CD8-positive, alpha-beta memory T cell (primary cell): ENCODE measurements at places on chromosomes 7 and 10.

DNA sequence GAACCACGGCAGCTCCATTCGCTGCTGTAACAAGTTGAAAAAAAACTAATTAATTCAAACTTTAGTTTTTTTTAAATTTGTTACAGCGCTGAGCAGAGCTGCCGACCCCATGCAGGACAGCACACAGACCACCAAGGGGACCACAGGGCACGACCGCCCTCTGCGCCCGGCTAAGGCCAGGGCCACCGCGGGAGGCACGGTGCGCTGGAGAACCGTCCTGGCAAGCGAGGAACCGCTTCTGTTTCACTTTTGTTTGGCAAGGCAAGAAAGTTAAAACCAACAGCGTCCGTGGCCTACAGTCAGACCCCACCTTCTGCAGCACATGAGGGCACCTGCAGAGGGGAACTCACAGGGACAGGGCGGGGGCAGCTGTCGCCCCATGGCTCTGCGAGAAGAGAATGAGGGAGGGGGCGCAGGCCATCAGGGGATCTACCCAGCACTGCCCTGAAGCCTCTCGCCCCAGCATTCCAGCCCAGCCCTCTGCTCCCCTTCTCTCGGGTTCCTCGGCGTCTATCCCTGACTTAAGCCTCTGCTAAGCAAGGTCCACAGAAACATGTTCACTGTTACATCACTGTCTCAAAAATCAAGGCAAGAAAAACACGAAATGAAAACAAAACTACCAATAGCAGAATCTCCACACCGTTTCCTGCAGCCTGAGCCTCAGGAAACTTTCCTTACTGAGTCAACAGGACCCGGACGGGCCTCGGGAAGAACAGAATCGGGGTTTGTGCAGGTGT, 204.4 kb downstream of the DIP2C start:
- DNase-seq: no peak

GRCh38 chr10:125599194-125599593, 83.8 kb downstream of the TEX36 start:
- DNase-seq: no peak

DNA sequence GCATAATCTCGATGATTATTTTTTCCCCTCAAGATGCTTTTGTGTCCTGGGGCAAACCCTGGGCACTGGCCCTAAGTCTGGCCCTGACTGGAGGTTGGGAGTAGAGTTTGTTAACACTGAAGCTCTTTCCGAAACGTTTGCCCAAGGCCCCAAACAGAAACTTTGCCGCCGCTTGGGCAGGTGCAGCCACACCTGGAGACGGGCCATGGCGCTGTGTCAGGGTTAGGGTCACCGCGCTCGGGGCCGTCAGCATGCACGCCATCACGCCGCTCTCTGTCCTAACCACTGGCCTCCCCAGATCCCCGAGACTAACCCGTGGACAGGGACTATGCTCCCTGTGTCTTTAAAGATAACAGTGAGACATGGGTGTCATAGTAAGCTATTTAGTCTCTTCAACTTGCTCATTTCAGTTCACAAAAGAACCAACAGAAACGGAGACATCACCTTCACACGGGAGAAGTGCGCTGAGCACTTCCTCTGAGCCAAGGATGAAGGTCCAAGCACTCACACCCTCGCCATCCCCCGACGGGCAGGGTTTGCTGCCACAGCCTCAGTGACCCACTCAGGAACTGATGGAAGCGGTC, 85.3 kb upstream of the DIP2C start:
- DNase-seq: no peak

DNA sequence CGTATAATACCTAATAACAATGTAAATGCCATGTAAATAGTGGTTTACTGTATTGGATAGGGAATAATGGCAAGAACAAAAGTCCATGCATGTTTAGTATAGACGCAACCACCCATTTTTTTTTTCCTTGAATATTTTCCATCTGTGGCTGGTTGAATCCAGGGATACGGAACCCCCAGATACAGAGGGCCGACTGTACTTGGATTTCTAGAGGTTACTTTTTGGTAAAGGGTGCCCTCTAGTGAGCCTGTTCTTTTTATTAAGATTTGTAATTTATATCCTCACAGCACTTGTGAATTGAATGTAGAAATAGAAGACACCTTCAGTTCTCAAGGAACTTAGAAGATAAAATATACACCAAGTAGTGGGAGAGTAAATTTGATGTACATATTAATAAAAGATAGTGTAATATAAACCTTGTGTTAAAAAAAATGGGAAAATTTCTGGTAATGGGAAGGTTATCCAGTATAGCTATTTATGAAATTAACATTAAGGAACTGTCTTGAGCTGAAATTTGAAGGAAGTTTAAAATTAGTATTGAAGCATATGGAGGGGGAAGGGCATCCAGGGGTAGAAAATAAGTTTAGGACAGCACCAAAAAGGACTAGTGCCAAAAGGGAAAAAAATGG, 32.0 kb downstream of the EXOC6 start:
- peak; percentile 10 for DNase-seq
